COR-L47 (cell line): ENCODE measurements at places on chromosomes 12 and 14.

DNA sequence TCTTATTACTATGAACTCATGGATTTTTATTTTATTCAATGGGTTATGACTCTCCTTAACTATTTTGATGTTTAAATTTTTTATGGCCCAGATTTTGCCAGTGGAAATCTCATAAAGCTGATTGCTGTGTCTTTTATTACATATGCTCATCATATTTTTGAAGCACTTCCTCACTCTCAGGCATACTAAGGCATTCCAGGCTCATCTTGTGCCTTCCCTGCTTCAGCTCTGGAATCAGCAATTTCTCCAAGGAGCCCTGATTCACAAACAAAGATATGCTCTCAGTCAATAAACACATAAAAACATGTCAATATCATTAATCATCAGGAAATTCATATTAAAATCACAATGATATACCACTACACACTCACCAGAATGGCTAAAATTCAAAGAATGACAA, 44.9 kb upstream of the SCN8A start:
- DNase-seq = no peak

DNA sequence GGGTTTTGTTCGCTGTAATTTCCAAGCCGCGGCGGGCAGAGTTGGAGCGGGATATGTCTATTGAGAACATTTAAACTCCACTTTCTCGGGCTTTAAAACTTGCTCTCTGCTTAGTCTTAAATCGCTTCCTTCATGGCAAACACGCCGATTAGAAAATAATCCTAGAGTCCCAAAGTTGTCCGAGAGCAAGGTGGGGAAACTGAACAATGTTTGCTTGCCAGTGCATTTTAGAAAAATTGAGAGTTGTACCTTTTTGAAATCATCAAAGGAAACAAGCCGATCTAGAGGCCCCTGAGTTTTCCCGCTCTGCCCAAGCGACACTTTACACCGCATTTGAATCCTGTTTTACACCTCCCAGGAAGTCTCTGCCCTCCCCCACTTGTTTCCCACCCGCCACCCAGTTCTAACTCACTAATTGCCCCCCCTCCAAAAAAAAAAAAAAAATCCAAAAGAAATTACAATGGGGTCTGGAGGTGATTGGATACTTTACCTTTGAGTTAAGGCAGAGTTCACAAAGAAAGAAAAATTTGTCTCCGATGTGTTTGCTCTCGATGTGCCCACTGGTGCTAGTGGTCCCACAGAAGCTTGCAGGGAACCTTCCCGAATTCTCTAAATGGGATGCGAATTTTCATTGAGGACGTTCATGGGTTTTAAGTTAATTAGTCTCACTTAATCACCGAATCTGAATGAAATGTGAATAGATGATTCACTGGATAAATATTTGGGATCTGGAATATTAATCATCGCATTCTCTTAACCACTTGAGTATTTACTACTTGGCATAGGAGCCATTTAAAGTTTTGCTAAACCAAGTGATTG, 2.3 kb downstream of the HMGA2 start:
- DNase-seq = no peak

- DNase-seq = no peak
These were observed 612.0 kb downstream of the VRK1 start for GRCh38 chr14:97408937-97409815.

DNA sequence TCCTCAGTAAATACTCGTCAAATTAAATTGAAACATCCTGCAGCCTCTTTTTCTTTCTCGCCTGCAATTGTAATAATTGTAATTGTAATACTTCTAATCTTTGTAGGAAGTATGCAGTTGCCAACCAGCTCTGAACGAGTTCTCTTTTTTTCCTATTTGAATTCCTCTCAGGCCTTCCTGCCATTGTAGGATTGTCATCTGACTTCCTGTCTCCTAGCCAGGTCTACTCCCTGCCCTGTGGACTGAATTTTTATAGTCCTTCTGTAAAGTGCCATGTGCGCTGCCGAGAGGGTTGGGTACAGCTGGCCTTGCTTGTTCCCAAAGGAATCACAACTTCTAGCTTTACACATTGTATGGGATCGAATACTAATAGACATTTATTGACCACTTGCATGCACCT, 183.3 kb downstream of the SSPN start:
- DNase-seq = no peak

- DNase-seq = no peak
These were observed 15.6 kb downstream of the HIP1R start for GRCh38 chr12:122850695-122851350.

DNA sequence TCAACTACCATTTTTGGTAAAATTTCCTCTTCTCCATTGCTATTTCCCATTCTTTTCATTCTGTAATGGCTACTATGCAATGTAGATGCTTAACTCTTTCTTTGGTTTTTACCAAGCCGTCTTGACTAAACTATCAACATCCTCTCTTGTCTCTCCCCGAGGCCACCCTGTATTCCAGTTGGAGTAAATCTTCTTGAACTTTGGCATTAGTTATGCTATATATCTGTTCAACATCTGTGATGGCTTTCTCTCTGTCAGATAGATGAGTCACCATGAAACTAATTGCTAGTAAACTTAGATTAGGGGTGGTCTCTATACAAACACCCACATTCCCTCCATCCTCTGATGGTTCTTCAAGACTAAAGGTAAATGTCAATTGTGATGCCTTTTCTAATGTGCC, 63.4 kb downstream of the LMO3 start:
- no peak for DNase-seq

DNA sequence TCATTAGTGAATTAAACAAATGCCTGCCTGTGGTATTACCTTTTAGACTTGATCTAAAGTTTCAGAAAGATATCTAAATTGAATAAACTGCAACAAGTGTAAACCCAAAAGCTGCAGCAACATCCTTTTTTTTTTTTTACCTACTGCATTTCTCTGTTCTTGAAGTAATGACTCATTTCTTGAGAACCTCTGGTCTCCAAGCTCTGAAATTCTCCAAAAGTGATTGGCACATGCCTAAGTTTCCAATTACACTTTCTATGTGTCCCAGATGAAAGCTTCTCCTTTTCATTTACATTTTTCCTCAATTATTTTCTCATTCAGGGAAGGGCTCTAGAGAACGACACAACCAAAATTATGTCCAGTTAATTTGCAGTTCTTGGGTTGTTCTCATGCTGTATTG, 435.2 kb upstream of the DCN start:
- no peak for DNase-seq

GRCh38 chr12:80625051-80625450, 82.4 kb upstream of the MYF6 start:
- no peak for DNase-seq

DNA sequence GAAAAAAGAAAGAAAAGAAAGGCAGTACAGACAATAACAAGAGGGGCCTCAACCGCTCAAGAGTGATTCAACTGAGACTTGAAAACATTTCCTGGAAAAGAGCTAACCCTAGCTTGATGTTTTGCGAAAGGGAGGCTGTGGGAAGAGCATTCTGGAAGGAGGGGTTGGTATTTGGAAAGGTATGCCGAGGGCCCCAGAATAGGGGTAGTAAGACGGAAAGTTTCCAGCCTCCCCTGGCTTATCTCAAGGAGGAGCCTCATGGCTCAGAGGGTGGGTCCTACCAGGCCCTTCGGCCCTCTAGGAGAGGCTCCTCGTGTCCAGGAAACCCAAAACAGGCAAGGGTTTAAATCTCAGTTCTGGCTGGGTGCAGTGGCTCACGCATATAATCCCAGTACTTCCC, 8.4 kb downstream of the RNU4-2 start:
- no peak for DNase-seq

GRCh38 chr12:52612431-52613383, 5.7 kb downstream of the KRT73 start:
- no peak for DNase-seq

DNA sequence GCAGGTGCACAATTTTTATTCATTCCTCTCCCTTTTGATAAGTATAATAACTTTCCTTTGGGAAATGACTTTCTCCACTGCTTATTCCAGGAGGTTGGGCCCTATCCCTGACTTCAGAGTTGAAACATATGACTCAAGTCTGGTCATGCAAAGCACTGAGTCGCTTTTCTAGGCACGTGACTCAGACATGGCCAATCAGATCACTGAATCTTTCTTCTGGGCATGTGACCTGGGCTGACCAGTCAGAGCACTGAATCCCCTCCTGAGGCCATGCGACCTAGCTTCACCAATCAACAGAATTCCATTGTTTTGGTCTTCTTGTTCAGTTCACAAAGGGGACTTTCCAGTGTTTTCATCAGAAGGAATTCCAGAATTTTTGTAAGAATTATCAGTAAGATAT, 377.1 kb upstream of the KITLG start:
- no peak for DNase-seq

DNA sequence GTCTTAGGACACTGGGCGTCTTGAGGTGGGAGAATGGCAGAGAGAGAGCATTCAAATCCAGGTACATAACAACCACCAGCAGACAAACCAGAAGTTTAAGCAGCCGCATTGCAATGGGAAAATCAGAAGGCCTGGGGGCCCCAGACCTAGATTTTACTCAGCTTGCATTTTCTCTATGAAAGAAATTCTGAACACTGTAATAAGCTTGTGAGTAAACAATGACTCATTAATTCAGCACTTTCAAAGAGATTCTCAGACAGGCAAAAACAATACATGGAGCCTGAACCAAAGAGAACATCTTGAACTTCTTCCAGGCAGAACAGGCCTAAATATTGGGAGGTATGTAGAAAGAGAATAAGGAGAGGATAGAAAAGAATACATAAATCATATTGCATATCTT, 69.8 kb upstream of the IFNG-AS1 start:
- DNase-seq = no peak

DNA sequence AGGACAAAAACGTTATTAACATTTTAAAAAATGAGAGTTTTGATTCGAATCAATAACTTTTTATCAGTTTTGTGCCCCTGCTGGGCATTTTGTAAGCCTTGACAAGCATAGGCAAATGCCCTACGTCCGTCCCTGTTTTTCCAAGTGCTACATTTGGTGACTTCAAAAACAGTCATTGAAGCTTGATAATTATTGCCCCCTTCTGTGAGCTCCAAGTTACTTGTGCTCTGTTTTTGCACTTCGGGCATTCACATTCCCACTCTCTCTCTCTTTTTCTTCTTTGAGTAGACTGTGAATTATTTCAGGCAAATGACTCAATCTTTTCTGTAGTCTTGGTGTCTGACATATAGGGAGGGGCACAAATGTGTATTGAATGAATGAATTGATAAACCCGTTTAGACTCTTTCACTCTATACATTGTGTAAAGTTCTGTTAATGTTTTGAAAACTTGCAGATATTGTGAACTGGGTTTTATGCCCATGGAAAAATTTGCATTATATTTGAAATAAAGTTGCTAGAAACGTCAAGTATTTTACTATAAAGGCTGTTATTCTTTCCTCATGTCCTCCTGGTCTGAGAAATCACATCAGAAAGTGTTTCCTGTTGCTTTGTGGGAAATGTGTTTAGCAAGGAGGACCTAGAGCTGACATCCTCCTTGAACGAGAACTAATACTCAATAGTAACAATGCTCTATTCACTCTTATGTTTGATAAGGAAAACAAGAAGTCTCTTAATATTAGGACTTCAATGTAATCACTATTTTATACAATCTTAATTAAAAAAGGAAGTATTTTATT, 1.4 kb downstream of the APAF1 start:
- no peak for DNase-seq

DNA sequence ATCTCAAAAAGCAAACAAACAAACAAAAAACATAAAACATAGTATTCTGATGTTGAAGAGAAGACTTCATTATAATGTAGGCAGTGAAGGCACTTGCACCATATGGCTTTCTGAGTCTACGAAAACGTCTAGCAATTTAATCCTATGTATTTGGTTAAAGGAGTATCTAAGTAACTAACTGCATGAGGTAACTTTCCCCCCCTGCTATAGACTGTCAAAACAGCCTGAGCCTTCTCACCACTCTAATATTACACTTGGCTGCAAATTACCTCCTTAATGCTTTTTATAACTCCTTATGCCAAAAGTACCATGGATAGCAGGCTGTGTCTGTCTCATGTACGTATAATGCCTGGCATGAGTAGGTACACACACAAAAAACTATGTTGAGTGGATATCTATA, 607.6 kb upstream of the FLRT2 start:
- DNase-seq = no peak

DNA sequence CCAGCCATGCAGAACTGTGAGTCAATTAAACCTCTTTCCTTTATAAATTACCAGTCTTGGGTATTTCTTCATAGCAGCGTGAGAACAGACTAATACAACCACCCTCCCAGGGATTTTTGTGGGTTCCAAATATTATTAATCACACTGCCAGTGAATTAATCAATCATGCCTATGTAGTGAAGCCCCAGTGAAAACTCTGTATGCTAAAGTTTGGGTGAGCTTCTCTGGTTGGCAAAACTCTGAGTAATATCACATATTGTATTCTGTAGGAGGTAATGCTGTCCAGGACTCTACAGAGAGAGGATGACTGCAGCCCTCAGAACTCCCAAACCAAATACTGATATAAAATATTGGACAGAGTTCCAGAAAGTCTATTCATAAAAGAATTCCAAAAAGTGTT, 216.9 kb downstream of the RPAP3 start:
- DNase-seq = no peak

GRCh38 chr14:91477388-91477787, 32.7 kb downstream of the PPP4R3A start:
- DNase-seq = no peak

DNA sequence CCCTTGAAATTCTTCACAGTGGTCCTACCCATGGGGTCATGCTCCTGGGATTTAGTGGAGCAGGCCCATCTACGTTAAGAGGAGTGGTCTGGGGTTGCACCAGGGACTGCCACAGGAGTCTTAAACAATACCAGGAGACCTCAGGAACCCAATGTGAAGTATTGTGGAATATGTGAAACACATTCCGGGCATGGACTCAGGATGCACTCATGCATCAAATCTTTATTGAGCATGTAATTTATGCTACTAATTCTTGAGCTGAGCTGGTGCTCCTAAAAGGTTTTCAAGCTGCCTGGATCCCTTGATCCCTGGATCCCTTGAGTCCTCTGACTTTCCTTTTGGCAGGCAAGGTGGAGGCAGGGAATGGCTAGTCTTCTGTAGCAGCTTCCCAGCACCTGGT, 8.8 kb downstream of the SERPINA10 start:
- DNase-seq = no peak

DNA sequence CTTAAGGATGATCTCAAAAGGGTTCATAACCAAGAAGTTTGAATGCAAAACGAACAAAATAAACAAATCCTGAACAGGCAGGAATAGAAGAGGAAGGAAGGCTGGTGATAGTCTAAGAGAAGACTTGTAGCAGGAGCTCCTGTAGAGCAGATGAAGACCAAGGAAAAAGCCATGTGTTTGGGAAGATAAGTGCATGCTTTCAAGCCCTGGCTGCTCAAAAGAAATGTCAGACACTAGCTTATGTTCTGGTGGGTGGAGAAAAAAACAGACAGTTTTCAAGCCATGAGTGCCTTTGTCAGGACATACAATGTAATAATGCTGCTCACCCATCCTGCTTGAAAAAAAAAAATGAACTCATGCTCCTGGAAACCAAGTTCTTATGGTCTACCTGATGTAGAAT, 27.4 kb downstream of the TAOK3 start:
- no peak for DNase-seq

DNA sequence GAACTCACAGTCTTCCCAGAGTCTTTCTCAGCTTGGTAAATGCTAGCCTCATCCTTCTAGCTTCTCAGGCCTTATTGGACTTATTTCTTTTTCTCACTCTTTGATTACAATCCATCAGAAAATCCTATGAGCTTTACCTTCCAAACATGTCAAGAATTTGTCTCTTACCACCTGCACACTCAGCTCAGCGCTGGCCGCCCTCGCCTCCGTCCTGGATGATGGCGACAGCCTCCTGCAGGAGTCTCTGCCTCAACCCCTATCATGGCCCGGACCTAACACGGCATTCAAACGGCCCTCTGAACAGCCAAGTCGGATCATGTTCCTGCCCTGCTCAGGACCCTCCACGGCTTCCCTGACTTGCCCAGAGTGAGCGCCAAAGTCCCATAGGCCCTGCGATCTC, 333.1 kb upstream of the FKBP4 start:
- no peak for DNase-seq
